ENCODE measurements at places on chromosomes 4 and X.

GRCh38 chrX:22969411-22969810, 30.3 kb upstream of the DDX53 start:
- no peak for DNase-seq

DNA sequence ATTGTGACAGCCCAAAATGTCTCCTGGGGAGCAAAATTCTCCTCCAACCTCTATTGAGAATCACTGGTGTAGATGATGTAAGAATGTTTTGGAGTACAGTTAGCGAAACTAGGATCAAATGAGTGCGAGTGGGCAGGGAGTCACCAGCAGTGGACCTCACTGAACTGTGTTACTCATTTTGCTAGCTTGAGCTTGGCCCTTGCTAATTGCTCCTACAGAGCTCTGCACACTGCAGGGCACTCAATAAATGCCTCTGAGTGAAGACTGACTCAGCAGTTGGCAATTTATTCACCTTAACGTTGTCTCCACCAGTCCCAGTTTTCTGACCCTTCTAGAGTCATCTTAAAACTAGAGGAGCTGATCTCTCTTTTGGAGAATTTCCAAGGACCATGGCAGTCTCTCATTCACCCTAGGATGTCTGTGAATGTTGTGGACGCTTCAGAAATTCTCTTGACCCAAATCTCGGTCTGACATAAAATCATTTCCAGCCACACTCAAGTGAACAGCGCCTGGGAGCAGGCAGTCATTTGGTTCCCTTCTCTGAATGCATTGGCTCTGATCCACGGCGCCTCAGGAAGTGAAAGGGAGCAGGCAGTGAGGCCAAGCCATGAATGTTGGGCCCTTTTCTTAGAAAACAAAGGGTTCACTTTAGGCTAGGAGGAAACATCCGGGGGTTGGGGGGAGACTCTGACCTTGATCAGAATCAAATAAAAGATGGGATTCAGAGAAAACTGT, 148.1 kb downstream of the NWD2 start:
- no peak for DNase-seq

GRCh38 chr4:133624744-133625143, 475.6 kb downstream of the PCDH10 start:
- peak; percentile 64 for DNase-seq

DNA sequence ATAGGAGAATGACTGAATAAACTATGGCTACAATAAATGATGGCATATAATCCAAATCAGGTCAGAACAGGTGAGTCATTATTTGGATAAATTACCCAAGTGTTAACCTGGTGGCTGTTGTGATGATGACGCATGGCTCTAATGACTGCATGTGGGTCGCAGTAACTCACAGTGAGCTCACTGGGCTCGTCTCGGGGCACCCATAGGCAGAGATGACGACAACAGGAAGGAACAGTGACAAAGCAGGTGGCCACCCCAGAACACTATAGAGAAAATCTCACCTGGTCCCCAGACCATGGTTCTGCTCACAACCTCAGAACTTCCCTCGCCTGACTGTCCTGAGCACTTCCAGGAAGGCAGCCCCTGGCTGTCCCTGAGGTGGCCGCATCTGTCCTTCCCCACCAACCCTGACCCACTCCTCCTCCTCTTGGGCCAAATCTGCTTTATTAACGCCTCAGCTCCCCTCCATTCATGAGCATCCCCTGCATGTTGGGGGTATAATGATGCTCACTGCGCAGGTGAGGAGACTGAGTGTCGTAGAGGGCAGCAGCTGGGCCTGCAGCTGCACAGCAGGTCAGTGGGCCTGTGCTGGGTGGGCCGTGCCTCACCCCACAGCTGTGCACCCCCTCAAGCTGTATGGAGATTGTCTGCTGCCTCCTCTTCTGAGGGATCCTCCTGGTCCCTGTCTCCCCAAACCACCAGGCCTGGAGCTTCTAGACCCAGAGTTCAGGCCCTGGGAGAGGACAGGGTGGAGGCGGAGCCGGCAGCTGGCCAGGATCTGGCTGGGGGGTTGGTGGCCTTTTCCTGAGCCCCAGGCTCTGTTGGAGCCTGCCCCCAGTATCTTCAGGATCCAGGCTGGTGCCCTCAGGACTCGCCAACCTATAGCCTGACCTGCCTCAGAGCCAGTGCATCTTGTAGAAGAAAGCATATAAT, 30.9 kb upstream of the FAM156A start:
- no peak for DNase-seq

DNA sequence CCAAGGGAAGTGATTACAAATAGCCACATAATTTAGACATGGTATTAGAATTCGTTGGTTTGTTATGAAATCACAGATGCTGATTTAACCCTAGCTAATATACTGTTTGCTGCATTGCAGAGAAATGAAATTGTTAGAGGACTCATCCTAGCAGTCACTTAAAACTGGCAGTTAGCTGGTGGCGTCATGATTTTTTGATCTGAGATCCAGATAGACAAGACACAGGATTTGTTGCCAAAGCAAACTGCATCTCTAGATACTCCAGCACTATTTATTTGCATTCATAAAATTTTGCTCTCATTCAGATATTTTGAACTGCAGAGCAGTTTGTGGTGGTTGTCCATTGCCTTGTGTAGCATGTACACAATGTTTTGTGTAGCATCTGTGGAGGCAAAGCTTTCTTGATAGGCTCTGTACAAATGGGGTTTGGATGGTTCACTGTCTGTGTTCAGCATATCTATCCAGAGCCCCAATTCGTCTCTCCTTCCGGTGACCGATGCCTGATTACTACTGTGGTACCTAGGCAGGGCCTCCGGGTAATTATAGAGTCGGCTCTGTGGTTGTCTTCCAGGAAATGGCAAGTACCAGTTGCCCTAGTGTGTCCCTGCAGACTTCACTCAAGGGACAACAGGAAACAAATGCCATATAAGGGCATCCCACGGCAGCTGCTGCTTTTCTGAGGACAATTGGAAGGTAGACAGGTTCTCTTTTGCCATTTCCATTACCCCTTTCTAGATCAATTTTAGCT, 30.1 kb upstream of the SPARCL1 start:
- DNase-seq = peak; percentile 12

GRCh38 chr4:8268901-8269534, 536 bp upstream of the HTRA3 start:
- no peak for DNase-seq

DNA sequence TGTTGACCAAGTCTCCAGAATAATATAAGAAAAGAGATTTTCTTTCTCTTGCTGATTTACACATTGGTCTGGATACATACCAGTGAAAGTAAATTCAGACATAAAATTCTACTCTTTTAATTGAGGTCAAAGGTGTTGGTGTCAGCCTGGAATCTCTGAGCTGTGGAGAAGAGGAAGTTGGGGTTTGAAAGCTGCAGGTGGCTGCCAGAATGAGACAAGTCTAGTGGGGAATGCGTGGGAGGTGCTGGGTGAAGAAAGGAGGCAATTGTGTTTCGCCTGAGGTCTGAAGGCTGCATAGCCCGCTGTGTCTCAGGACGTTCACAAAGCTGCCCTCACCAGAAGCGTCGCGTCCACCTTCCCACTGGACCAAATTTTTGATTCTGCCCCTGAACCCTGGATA, 31.2 kb downstream of the PHEX start:
- no peak for DNase-seq

DNA sequence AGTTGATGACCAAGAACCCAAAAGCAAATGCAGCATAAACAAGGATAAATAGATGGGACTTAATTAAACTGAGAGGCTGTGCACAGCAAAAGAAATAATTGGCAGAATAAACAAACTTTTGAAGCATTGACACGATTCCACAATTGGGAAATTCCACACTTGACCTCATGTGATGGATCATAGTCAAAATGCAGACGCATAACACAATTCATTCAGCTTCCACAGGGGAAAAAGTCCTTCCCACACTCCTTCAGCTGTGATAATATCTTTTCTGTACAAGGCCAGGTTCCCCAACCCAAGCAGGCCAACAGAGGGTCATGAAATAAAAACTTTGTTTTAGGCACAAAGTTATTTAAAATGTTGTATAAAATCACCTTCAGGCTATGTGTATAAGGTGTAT, 66.6 kb upstream of the SLIT2 start:
- DNase-seq = no peak

GRCh38 chr4:181548873-181549575, 694.2 kb upstream of the TENM3 start:
- DNase-seq = no peak

GRCh38 chr4:76334885-76335284, 28.4 kb downstream of the STBD1 start:
- DNase-seq = no peak

GRCh38 chr4:20084488-20084887, 167.2 kb upstream of the SLIT2 start:
- no peak for DNase-seq

DNA sequence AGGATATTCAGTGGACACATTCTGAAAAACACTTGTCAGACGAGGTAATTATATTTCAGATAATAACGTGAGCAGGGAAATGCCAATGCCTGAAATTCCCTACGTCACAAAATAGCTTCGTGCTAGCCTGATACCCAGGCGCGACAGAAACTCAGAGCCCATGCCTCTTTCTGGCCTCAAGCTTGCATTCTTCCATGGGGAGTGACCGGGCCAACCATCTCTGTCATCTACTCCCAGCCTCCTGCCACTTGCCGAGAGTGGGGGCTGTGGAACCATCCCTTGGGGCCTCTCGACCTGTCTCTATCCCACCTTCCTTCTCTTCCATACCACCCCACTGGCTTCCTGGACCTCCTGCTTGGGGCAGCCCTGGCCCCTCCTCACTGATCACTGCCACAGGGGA, 34.5 kb upstream of the CDKN2AIP start:
- no peak for DNase-seq

DNA sequence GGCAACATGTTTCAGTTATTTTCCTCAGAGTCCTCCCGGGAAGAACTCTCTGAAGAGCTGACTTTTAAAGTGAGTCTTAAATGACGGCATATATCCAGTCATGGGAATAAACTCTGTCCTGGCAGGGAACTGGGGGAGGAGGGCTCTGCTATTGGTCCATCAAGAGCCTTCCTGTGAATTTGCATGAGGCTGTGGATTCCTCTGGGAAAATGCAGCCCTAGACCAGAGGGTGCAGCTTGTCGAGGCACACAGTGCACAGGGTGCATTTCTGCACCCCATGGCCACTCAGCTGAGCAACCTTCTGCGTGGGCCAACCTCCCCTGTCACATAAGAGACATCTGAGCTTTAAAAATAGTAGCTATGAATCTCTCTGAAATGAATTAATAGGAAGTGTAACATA, 360.0 kb downstream of the GALNTL6 start:
- DNase-seq = no peak

- no peak for DNase-seq
Measured at GRCh38 chr4:53781629-53782457, 190.6 kb upstream of the LNX1 start.

DNA sequence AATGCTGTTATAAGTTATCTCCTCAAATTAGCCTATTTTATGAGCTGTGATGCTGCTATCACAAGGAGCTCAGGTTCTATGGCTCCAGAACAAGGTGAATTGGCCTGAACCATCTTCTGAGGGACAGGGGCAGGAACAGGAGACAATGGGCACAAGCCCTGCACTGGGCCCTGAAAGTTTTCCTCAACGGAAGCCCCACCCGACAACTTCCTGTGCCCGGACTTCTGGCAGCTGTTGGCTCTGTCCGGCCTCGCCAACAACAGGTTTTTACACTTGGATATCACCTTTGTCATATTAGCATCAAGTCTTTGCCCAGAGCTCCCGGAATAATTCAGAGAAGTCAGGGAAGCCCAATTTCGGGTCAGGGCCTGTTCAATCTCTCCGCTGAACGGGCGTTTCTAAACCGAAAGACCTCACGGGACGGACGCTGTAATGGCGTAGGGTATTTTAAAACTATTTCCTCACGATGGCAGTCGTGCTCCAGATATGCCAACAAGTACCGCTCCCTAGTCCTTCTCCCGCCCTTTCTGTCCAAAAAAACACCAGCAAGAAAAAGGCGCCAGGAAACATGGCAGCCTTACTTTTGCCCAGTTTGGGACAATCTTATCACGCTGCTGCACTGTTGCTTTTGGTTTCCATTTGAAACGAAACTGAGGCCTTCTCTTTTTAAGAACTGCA, 201.0 kb upstream of the STK26 start:
- no peak for DNase-seq

GRCh38 chr4:20883231-20883630, 183.0 kb downstream of the PACRGL start:
- no peak for DNase-seq

DNA sequence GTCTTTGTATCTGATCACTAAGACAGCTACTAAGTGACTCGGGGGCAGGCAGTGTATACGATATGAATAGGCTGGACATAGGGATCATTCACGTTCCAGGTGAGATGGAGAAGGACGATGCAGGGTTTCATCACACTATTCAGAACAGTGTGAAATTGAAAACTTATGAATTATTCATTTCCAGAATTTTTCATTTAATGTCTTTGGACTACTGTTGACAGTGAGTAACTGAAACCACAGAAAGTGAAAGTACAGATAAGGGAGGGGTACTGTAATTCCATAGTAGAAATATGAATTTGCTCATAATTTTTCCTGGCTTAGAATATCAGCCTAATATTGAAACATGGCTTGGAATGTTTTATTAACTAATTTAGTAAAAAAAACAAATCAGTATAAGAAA, 24.4 kb downstream of the TMEM144 start:
- no peak for DNase-seq

GRCh38 chr4:150063128-150063527, 15.1 kb upstream of the DCLK2 start:
- no peak for DNase-seq

DNA sequence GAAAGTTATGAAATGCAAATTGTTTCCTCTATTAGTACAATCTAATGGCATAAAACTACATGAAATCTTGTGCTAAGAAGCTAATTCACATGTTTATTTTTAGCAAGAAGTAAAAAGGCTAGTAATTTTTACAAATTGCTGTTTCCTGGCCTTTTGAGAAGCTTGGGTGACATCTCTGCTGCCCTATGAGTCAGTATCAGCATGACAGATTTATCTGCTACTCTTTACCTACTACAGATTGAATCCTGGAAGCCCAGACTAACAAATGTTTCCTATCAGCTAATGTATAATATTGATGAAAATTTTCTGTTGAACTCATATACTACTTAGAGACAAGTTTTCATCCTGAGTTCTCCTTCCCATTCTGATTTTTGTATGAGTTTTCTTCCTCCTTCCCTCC, 232.4 kb downstream of the DCTD start:
- no peak for DNase-seq

- DNase-seq = no peak
Measured at GRCh38 chrX:7586126-7586525, 256.8 kb upstream of the VCX start.

DNA sequence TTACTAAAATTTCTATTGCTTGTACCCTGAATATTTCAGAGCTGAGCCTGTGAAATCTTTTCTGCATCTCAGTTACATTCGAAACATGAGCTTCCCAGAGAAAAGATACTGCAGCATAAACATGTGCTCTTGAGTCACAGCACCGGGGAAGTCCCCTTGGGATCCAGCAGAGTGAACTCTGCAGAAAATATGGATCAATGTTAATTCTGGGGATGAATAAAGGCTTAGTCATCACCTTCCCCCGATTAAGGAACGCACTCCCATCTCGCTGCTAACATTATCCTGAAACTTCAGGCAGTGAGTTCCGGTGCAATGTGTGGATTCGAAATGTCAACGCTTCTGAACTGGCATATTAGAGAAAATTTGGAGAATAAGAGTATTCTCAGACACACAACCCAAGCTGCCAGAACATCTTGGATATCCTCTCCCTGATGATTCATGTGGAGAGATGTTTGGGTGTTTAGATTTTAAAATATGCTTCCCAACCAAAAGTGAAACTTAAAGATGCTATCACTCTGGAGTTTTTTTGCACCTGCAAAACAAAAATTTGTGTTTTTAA, 90.8 kb downstream of the IRF2 start:
- DNase-seq = no peak

GRCh38 chrX:48043056-48043455, 28.4 kb downstream of the ZNF630 start:
- DNase-seq = no peak

Measured in CMK (cell line).